HepG2 (cell line): ENCODE measurements at places on chromosomes 16 and 17.
A peak's percentile ranks its signal among the peaks of the same experiment; 100 is the strongest.

DNA sequence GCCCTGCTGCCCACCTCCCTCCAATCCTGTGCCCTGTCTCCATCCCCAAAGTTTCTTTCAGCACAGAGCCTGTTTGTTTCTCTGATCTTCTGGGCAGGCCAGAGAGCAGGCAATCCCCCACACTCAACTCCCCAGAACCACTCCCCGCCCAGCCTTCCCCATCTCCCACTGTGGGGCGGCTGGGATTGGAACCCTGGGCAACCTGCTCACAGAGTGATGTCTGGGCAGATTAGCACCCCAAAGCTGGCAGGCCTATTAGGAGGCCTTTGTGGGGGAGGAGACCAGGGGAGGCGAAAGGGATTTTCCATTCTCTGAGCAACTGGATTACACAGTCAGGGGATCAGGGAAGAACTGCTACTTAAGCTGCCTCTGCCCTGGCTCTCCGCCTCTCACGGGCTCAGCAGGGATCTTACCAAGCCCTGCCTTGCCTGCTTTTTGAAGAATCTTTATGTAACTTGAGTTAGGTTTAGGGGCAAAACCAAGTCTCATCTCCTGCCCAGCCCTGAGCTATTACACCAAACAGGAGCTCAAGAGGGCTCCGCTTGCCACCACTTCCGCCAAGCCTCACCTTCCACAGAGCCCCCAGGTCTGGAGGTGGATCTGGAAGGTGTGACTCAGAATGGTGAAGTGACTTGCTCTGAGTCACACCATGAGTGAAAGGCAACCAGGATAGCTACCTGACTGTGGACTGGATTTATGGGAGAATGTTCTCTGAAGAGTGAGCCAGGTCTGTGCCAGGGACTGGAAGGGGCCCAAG lies 16.0 kb upstream of the LHX1 start:
- DNase-seq, result peak; percentile 23

DNA sequence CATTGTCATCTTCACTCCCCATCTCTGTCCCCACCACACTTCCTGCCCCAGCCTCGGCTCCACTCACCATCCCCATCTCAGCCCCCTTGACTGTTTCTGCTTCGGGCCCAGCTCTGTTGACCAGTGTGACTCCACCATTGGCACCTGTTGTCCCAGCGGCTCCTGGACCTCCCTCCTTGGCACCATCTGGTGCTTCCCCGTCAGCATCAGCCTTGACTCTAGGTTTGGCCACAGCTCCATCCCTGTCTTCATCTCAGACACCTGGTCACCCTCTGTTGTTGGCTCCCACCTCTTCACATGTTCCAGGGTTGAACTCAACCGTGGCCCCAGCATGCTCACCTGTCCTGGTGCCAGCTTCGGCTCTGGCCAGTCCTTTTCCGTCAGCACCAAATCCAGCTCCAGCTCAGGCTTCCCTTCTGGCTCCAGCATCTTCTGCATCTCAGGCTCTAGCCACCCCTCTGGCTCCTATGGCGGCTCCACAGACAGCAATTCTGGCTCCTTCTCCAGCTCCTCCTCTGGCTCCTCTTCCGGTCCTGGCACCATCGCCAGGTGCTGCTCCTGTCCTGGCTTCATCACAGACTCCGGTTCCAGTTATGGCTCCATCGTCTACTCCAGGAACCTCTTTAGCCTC lies 24.4 kb upstream of the PHKG2 start:
- no peak for DNase-seq

GRCh38 chr17:13024526-13025257 lies 6.9 kb upstream of the ELAC2 start:
- DNase-seq, result peak; percentile 55

DNA sequence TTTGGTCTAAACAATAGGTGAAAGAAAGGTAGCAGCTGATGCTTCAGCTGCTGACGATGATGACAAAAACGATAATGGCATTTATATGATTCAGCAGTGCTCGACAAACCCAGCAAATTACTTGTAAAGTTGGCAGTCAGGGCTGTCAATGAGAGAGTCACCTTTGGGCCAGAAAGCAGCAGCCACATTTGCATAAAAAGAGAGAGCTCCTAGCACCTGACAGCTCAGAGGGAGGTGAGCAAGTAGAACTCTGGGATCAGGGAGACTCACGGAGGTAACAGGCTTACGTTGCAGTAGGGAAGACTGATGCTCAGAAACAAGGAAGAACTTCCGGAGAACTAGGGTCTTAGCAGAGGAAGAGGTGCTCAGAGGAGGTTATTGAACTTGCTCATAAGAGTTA lies 291.9 kb upstream of the ZFHX3 start:
- DNase-seq, result no peak

DNA sequence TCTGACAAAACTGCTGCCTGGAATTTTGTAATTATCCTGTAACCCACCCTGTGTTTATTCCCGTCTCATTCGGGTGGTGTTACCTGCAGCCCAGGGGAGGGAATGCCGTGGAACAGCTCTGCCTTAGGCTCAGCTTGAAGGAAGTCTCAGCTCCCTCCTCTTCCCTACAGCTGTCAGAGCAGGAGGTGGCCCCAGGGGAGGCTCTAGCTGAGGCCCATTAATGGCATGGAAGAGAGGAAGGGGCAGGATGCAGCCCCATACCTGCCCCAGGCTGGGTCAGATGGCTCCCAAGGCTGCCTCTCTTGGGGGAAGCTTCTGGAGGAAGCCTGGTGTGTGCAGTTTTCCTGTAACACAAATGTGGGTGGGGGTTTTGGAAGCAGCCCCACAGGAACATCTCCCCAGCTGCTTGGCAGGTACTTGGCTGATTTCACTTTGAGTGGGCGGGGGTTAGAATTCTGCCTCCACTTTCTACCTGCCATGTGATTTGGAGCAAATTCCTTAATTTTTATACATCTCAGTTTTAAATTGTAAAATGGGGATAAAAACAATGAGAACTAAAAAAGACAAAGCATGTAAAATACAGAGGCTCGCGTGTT lies 103.9 kb downstream of the MGAT5B start:
- DNase-seq, result no peak

DNA sequence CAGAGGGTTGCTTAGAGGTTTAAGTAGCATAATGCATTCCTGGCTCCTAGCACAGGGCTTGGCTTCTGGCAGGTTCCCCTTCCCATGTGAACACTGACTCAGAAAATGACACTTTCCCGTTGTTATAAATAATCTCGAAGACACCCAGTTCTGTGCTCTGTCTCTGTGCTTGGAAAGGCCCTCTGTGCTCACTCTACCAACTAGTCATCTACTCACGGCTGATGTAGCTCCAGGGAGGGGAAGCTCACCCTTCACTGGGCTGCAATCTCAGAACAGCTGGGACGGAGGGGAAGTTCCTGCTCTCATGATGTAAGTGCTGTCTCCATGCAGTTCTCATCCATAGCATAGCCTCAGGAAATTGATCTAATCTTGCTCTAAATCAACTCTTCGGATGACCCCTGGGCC lies 230.5 kb upstream of the ASIC2 start:
- no peak for DNase-seq

DNA sequence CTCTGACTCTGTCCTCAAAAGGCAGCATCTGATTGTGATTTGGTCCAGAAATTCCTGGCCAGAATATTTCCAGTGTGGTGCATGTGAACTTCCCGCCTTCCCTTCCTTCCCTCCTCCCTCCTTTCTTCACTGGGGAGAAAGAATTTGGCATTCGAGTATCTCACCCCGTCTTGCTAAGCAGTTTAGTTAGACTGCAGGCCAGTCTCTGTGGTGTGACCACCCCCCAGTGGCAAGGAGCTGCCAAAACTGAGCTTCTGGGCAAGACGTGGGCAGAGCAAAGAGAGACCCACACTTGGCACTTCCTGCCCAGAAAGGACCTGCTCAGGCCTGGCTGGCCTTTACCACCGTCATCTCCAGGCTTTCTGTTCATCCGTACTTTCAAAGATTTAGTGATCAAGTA lies 36.4 kb downstream of the SNX20 start:
- no peak for DNase-seq
